Thymus (tissue), 14 donors: ENCODE measurements at places on chromosomes 2 and 18.

DNA sequence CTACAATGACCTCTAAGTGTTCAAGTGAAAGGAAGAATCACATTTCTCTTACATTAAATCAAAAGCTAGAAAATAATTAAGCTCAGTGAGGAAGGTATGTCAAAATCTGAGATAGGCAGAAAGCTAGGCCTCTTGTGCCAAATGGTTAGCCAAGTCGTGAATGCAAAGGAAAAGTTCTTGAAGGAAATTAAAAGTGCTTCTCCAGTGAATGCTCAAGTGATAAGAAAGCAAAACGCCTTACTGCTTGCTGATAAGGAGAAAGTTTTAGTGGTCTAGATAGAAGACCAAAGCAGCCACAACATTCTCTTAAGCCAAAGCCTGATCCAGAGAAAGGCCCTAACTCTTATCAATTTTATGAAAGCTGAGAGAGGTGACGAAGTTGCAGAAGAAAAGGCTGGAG is 932.3 kb upstream of the ACVR2A start:
- DNase-seq = no peak

DNA sequence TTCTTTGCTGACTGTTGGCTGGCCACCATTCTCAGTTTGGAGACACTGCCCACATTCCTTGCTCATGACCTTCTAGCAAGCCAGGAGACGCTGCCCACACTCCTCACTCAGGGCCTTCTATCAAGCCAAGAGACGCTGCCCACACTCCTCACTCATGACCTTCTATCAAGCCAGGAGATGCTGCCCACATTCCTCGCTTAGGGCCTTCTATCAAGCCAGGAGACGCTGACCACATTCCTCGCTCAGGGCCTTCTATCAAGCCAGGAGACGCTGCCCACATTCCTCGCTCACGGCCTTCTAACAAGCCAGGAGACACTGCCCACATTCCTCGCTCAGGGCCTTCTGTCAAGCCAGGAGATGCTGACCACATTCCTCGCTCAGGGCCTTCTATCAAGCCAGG is 131.3 kb upstream of the CBLN2 start:
- DNase-seq = no peak

GRCh38 chr18:63708650-63709049 is 5.9 kb downstream of the SERPINB11 start:
- DNase-seq = no peak

DNA sequence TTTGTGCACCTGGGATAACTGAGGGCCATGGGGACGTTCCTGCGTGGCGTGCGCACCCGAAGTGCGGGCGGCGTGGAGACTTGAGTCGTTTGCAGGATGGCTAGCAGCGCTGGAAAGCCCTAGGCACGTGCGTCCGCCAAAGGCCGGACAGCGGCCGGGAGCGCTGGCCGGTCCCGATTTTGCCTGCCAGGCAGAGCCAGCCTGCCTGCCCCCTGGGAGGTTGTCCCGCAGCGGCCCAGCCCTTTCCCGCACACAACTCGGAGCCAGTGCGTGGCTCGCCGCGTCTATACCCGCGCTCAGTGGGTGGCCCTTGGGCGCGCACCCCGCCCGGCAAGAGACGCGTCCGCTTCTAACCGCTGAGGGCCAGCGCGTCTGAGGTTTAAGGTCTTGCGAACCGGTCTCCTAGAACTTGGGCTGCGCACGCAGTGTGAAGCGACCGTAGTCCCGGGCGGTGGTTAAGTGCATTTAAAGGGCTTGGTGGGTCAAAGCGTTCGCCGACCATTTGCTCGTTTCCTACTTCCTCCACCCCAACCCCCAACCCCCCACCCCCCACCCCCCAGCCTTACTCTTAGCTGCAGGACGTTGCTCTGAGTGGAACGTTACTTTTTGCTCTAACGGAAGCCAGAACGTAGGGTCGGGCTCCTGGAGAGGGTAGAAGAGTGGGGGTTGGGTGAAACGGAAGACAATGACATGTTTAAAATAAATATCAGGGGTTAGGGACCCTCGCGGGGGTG is 627 bp downstream of the CDCA7 start:
- no peak for DNase-seq

DNA sequence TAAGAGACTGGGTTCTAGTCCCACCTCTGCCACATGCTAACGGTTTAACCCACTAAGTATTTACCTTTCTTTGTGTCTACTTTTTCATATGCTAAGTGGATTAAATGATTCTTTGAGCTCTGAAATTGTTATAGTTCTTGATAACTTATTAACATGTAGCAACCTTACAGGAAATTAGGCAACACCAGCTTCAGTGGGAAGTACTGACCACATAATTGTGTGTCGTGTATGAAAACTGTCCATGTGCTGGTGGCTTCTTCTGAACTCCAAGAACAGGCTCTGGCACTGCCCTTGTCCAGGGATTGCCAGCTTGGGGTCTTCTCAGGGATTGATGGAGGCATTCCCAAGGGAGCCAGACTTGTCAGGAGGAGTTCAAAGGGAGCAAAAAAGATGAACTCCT is 427.7 kb downstream of the TGIF1 start:
- DNase-seq = no peak

GRCh38 chr2:177542396-177542795 is 149.8 kb downstream of the AGPS start:
- no peak for DNase-seq

DNA sequence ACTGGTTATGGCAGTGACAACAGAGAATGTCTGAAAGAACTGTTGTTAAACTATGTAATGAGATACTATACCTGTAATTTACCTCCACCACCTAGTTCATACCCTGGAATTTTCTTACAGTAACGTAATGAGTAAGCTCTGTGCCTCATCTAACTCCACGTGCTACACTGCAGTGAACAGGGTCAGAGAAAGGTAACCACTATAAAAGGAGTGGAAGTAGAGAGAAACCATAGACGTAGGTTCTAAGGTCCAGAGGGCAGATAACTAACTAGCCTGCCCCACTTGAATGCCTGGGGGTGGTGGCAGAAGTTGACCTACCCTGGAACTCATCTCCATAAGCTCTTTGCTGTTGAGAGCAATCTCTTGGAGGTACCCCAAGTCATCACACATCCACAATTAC is 32.0 kb upstream of the B4GALT6 start:
- no peak for DNase-seq

- no peak for DNase-seq
Observed at GRCh38 chr2:229873123-229873581, 48.7 kb downstream of the TRIP12 start.

DNA sequence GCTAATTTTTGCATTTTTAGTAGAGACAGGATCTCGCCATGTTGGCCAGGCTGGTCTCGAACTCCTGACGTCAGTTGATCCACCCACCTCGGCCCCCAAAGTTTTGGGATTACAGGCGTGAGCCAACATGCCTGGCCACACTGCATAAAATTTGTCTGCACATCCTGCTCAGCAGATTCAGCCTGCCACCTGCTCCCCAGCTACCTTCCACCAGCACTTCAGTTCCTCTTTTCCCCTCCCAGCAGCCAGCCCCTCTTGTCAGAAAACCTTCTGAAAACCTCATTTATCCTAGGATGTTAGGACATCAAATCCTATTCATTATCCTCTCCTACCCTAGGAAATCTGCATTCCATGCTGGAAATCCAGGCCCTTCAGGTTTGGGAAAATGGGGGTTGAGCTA is 99.4 kb upstream of the STPG4 start:
- DNase-seq = no peak

DNA sequence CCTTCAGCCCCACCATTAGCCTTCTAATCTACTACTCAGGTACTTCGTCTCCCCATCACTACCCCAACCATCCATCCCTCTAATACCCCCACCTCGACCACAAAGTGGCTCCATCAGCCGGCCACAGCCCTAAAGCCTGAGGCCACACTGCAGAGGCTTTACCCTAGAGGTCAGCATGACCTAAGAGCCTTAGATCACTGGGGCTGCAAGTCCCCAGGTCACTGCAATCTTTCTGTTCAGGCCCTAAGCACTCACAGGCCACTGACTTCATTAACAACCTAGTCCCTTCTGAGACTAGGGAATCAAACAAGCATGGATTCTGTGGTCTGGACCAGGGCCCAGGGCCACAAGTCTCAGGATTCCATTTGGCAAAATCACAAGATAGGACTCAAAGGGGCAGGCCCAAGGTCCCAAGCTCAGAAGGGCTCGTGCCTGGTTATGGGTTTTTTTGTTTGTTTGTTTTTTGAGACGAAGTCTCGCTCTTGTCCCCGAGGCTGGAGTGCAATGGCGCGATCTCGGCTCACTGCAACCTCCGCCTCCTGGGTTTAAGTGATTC is 37.0 kb upstream of the PKDCC start:
- DNase-seq = no peak

- DNase-seq = no peak
Observed at GRCh38 chr2:139077099-139077737, 297.0 kb upstream of the NXPH2 start.

- no peak for DNase-seq
Observed at GRCh38 chr18:50340078-50340477, 34.8 kb upstream of the SKA1 start.

DNA sequence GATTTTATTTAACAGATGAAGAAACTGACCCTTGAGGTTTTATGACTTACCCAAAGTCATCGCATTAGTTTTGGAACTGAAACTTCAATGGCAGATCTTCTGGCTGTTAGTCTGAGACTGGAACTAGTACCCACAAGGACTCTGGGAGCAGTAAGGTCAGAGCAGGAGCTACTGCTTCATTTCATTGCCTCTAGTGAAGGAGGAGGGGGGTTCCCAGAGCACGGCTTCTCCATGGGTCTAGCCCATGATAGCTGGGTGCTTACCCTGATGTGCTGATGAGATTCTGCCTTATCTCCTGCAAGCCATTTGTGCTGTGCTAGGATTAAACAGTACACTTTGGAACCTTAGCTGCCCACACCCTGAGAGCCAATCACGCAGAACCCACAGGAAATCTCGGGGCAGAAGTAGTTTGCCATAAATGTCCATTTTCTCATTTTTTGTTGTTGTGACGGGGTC is 5.4 kb upstream of the RNASEH1 start:
- DNase-seq = no peak

DNA sequence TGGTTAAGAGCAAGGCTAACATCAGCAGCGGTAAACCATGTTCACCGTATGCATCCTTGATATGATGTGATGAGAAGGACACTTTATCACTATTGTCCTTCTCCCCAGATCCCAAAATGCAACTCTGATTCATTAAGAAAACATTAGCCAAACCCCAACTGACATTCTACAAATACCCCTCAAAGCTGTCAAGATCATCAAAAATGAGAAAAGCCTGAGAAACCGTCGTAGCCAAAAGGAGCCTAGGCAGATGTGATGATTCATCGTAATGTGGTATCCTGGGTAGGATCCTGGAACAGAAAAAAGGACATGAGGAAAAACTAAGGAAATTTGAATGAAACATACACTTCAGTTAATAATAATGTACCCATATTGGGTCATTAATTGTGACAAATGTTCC is 67.3 kb upstream of the ST6GAL2 start:
- DNase-seq = no peak

GRCh38 chr2:223000872-223001796 is 50.9 kb upstream of the KCNE4 start:
- no peak for DNase-seq

- DNase-seq = no peak
Observed at GRCh38 chr2:237591141-237591881, 777 bp upstream of the RAB17 start.

GRCh38 chr2:165864296-165864695 is 70.2 kb upstream of the GALNT3 start:
- no peak for DNase-seq

- DNase-seq = no peak
Observed at GRCh38 chr18:76505614-76506013, 10.6 kb upstream of the ZNF516 start.

GRCh38 chr18:79371561-79372121 is 24.1 kb upstream of the NFATC1 start:
- DNase-seq = no peak

DNA sequence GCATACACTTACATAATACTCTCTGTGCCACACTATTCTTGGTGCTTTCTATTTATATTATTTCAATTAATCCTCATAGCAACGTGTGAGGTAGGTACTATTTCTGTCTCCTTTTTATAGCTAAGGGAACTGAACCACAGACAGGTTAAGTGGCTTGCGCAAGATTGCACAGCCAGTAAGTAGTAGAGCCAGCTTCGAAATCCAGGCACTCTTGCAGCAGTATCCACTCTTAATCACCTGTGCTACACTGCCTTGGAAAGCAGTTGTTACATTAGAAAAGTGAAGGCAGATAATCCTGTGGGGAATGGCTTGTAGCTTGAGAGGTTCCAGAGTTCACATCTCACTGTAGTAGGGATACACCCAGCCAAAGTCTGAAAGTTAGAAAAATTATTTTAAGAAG is 198.3 kb downstream of the LDLRAD4 start:
- no peak for DNase-seq

GRCh38 chr18:59360381-59360780 is 1.3 kb upstream of the LMAN1 start:
- DNase-seq = no peak

DNA sequence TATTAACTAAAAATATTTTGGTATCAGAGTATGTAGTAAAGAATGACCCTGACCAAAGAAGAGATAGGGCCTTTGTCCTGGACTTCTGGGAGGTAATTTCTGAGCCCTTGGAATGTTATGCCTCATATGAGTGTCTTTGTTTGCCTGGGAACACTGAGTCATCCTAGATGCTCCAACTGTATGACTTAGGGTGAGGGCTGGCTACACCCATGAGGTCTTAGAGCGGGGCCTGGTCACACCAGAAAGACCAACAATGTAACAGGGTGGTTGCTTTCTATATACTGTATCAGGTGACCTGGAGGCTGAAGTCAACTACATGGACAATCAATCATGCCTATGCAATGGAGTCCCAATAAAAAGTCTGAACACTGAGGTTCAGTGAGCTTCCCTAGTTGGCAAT is 253.1 kb downstream of the MBD2 start:
- no peak for DNase-seq

GRCh38 chr2:178865146-178865936 is 58.1 kb upstream of the TTN start:
- no peak for DNase-seq

- no peak for DNase-seq
Observed at GRCh38 chr18:22988208-22988607, 55.1 kb downstream of the RBBP8 start.

DNA sequence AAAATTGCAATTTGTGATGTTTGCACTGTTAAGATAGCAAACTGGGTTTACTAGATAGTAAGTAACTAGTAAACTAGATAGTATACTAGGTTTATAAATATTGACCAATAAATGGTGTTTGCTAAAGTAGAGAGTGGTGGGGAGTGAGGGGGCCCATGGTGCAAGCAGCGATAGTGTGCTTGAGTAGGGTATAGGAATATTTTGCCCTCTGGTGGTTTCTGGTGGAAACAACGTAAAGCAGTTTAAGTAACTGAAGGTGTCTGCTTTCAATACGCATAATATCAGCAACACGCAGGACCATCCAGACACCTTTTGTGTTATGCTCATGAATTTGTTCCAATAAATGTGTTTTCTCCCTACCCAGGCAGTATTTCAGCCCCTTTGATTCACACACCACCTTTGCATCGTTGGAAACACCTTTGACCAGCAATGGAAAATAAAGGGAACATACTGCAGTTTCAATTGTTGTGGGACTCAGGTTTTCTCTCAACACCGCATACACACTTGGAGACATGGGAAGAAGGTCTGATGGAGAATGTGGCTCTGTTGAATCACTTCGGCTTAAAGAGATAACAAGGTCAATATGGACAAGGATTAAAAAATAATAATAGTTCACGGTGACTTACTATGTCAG is 16.7 kb upstream of the STAT1 start:
- DNase-seq = no peak

- no peak for DNase-seq
Observed at GRCh38 chr2:240936106-240936505, 30.0 kb downstream of the CROCC2 start.

- no peak for DNase-seq
Observed at GRCh38 chr18:25827961-25828561, 262.4 kb downstream of the SS18 start.
